Activated T-cell treated with anti-CD3 and anti-CD28 coated beads, Interleukin-2, amount 50 U/mL, for 24 hours (primary cell): ENCODE measurements at places on chromosomes 16 and 17.

DNA sequence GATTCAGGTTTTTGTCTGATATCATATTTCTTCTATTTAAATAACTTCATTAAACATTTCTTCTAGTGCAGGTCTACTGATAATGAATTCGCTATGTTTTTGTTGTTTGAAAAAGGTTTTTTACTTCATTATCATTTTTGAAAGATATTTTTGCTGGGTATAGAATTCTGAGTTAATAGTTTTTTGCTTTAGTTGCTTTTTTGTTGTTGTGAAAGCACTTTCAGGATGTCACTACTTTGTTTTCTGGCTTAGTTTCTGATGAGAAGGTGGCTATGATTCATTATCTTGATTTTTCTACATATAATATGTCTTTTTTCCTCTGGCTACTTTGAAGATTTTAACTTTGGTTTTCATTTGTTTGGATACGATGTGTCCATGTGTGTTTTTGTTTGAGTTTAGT is 3.5 kb downstream of the ZFP1 start:
- no peak for DNase-seq

GRCh38 chr16:11238272-11239202 is 17.5 kb downstream of the SOCS1 start:
- no peak for DNase-seq

DNA sequence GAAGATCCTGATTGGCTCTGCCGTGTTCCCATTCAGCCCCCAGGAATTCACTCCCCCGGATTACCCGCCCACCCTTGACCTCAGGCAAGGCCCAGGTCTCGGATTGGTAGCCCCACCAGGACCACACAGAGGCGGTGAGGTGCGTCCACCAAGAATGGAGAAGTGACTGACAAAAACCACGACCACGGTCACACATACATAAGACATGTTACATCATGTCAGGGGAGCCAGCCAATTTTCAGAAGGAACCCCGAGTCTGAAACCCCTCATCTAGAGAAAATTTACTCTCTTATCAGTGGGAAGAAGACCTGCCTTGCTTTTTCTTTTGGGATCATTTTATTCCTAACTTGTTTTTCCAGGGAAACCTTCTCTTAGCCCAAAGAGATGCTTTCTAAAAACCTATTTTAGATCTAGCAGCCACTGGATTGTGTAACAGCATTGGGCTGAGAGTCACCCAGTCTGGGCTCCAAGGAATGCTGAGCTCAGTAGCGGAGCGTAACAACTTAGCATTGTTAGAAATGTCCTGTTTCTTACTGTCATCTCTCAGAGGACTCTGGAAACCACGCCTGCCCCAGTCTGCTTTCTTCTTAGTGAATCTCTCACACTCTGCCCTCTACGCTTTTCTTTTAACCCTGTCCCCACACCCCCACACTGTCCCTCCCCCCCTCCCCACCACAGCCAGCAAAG is 164.1 kb downstream of the CMIP start:
- DNase-seq, result no peak

DNA sequence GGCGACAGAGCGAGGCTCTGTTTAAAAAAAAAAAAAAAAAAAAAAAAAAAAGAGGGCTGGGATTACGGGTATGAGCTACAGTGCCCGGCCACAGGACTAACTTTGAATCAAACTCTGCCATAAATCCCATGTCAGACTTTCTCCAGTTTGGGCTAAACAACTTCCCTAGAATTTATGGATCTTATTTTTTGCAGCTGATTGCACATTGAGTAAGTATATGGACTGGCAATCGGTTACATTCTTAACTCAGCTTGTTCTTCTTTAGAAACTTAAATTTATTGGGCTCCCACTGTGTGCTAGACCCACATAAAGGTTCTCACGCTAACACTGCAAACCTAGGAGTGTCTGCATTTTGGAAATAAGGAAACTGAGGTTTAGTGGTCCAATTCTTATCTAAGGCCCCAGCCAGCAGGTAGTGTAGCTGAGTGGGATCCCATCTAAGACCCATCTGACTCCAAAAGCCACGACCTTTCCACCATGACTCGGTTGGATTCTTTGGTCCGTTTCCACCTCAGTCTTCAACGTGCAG is 718 bp upstream of the CBFB start:
- DNase-seq, result no peak

DNA sequence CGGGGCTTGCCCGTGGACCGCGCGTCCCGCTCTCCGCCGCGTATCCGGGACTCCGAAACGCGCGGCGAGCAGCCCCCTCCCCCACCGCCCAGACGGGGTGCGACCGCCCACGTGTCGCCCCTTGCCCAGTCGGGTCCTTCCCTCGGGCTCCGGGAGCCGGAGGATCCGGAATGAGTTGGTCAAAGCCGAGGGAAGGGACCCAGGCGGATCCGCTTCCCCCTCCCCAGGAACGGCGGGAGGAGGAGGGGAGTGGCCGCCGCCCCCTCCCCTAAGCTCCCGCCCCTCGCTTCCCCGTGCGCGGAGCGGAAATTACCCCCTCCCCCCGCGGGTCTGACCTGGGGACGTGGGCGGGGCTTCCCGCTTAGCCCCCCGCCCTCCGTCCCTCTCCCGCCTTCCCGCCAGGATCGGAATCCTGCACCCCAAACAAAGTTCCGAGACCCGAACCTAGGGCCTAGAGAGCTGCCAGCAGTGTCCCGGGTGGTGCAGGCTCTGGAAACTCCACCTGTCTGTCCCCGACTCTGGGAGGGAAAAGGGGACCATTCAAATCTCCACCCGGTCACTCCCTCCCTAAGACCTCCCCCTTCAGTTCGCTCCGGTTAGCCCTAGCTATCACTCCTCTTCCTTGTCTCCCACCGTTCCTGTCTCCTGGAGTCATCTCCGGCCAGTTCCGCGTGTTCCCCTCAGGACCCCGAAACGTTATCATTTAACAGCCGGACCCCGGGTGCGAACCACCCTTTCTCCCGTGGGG is 1.0 kb upstream of the IGF2BP1 start:
- DNase-seq, result peak; percentile 47

DNA sequence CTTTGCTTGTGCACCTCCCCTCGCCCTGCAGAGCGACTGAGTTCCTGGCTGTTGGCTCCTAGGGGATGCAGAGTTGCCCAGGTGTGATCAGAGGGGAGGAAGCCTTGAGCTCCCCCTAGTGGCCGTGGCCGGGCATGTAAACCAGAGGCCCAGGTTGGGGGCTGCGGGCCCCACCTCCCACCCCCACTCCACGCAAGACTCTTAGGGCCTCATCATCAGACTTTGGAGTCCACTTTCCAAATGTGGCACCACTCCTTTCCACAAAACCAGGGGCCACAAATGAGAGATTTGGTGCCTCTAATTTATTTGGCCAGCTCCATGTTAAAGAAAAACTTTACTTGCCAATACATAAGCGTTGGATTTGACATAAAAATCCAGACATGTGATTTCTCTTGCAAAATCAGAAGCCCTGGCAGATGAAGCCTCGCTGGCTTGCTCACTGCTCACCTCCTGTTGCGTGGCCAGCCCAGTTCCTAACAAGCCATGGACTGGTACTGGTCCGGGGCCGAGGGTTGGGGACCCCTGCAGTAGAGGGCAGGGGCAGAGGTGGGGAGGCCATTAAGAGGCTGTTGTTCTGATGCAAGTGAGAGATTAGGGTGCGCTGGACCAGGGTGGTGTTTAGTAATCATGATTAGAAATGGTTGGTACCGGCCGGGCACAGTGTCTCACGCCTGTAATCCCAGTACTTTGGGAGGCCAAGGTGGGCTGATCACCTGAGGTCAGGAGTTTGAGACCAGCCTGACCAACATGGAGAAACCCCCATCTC is 28.7 kb upstream of the GAS7 start:
- DNase-seq, result peak; percentile 64

- no peak for DNase-seq
Observed at GRCh38 chr17:2418572-2418971, 17.7 kb upstream of the MNT start.

GRCh38 chr16:47311738-47312505 is 148.9 kb downstream of the ITFG1 start:
- DNase-seq, result no peak

- no peak for DNase-seq
Observed at GRCh38 chr16:89045181-89045815, 48.4 kb upstream of the ACSF3 start.

DNA sequence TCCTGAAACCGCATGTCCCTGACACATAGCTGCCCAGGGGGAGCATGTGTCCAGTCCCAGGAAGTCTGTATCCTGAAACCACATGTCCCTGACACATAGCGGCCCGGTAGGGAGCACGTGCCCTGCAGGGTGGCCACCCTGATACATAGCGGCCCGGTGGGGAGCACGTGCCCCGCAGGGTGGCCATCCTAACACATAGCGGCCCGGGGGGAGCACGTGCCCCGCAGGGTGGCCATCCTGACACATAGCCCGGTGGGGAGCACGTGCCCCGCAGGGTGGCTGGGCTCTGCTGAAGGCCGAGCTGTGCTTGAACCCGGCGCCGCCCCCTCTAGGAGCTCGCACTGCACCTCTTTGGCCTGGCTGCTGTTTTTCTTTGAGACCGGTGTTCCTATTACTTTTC is 18.7 kb upstream of the RPL13 start:
- no peak for DNase-seq

- no peak for DNase-seq
Observed at GRCh38 chr16:78340590-78340989, 241.1 kb downstream of the WWOX start.

GRCh38 chr17:13273806-13274205 is 256.0 kb upstream of the ELAC2 start:
- DNase-seq, result no peak

- DNase-seq, result peak; percentile 48
Observed at GRCh38 chr16:4315186-4316107, at the start of gene GLIS2. Gene GLIS2 (plus strand): TSS chr16:4316067. CDS start chr16:4332281, 16,214 bp downstream.

- DNase-seq, result no peak
Observed at GRCh38 chr17:57507828-57508227, 237.3 kb downstream of the CCDC182 start.

GRCh38 chr17:32609085-32609484 is 122.3 kb downstream of the CDK5R1 start:
- DNase-seq, result peak; percentile 71

GRCh38 chr17:80987941-80988461 is 3.6 kb upstream of the CHMP6 start:
- no peak for DNase-seq
